ENCODE measurements at places on chromosomes 5 and 9. TPM values are rescaled to one million over a fixed set of nuclear protein-coding genes. Genes with fewer than 3 reads are reported as not detected.

DNA sequence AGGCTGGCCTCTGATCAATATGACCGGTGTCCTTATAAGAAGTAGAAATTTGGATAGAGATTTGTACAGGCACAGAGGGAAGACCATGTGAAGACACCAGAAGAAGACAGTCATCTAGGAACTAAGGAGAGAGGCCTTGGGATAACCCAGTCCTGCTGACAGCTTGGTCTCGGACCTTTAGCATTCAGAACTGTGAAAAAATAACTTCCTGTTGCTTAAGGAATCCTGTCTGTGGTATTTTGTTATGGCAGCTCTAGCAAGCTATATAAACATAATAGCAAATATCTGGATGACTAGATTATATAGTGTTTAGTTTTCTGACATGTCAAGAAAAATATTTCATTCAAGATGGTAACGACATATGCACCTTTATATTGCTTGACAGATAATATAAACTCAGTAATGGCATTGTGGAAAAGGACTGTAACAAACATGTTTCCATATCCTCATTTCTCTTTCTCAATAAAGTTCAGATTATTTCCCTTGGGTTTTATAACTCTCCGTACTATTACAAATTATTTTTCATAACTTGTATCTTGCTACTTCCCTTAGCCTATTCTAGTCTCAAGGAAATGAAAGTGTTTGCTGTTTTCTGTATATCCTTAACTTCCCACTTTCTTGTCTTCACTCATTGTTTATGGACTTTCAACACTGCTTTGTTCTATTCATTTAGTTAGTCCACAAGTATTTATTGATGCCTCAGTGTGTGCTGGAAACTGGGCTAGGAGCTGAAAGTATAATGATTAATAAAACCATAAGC lies 62.4 kb downstream of the KIAA1958 start:
- DNase-seq = no peak
- H3K36me3 ChIP-seq = no peaks in the 10 kb centered on the region
- no peaks in the 10 kb centered on the region for H3K4me1 ChIP-seq
- H3K27ac ChIP-seq = no peak overlapping the region

DNA sequence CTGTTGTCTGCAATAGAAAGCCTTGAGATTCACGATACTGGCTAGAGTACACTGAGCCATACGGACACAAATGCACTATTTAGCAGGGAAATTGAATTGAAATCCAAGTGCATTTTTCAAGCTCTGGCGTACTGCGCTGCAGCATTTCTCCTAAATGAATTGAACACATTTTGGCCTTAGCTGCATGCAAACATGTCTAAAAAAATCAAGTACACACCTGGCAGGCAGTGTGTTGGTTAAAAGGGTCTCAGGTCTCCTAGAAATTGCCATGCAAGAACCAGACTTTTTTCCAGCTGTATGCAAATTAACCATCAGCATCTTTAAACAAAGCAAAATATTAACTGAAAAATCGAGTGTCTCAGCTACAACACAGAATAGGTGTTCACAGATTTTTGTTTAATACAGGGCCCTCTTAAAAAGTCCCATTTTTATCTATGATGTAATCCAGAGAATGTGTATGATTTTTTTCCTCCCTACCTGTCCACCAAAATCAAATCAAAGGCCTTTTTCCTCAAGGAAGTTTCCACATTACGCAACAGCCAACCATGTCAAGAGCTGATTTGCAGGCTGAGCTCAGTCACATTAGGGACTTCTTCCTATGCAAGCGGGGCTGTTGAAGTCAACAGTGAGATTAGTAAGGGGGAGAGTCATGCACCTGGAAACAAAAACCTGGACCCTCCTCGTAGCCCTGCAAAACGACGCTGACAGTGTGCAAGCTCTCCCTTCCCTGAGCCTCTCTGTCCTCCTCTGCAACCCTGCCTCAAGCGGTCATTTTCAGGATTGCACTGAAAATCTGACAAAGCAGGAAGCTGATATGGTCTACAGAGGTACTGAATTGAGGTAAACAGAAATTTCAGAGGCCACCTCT lies 14.1 kb upstream of the SFXN1 start:
- DNase-seq = no peak
- peaks cover 25% of the 10 kb centered on the region for H3K4me1 ChIP-seq
- no peak overlapping the region for H3K27ac ChIP-seq
- no peak overlapping the region for H3K4me3 ChIP-seq
- H3K36me3 ChIP-seq = no peaks in the 10 kb centered on the region

GRCh38 chr5:7394889-7395431 lies 978 bp upstream of the ADCY2 start:
- no peaks in the 10 kb centered on the region for H3K27me3 ChIP-seq
- no peak overlapping the region for H3K27ac ChIP-seq
- H3K36me3 ChIP-seq = no peaks in the 10 kb centered on the region
- peak overlapping the region; percentile 58 for H3K4me3 ChIP-seq

GRCh38 chr9:114087721-114088120 lies 9.6 kb upstream of the AMBP start:
- no peak overlapping the region for H3K4me3 ChIP-seq
- no peak for DNase-seq
- no peaks in the 10 kb centered on the region for H3K36me3 ChIP-seq
- H3K27ac ChIP-seq = no peak overlapping the region
- H3K27me3 ChIP-seq = no peaks in the 10 kb centered on the region

DNA sequence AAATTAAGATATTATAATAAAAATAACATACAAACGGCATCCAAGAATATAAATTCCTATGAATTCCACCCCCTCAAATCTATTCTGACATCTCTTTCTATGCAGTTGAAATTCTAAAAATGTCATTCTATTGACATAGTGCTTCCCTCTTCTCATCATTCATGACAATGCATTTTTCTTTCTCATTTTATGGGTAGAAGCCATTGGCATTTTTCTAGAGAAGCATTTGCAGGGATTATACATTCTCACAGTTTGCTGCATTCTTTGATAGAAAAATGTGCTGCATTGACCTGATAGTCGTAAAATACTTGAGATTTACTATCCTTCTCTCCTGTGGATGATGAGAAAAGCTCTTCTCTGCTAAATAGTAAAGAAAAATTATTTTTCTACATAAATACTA lies 760.9 kb upstream of the ACO1 start:
- no peaks in the 10 kb centered on the region for H3K36me3 ChIP-seq
- DNase-seq = no peak
- no peaks in the 10 kb centered on the region for H3K27me3 ChIP-seq
- no peak overlapping the region for H3K27ac ChIP-seq

The ZNG1F gene
- 3.6 TPM for total RNA-seq

Data from esophagus squamous epithelium (tissue), 5 donors.